Brain pericyte (primary cell): ENCODE measurements at places on chromosomes 2 and 18.

- DNase-seq = no peak
Measured at GRCh38 chr2:195674491-195675221, 17.6 kb downstream of the SLC39A10 start.

- peak; percentile 29 for DNase-seq
Measured at GRCh38 chr2:84881581-84882413, 913 bp upstream of the TRABD2A start.

DNA sequence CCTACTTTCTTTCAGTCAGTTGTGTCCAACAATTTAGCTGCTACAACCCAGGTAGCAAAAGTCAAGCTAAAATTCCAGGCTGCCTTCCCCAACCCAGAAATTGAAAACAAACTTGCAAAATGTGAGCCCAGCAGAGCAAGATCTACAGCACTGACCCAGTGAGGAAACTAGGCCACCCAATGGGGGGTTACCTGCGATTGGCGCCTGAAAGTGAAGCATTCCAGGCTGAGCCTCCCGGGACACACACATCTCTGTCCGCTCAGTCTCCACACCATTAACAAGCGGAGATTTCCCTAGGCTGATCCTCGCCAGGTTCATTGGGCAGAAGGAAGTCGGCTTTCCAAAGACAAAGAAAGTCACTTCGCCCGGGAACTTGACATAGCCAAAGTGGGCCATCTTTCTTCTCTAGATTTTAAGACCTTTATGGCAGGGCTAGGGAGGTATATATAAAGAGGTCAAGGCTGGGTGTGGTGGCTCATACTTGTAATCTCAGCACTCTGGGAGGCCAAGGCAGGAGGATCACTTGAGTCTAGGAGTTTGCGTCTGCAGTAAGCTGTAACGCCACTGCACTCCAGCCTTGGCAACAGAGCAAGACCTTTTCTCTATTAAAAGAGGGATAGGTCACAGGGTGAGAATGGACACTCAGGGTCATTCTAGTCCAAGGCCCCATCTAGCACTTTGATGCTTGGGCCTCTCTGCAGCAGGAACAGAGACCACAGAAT is 53.6 kb downstream of the TTC32 start:
- no peak for DNase-seq

GRCh38 chr2:17251171-17251570 is 267.1 kb downstream of the RAD51AP2 start:
- DNase-seq = no peak
